Upper lobe of left lung (tissue), 6 donors: ENCODE measurements at places on chromosomes 4 and X.
A peak's percentile ranks its signal among the peaks of the same experiment; 100 is the strongest.

GRCh38 chr4:44210750-44211149 lies 237.9 kb downstream of the KCTD8 start:
- H3K4me3 ChIP-seq, result no peak overlapping the region
- no peak overlapping the region for H3K27ac ChIP-seq
- no peaks in the 10 kb centered on the region for H3K36me3 ChIP-seq
- H3K4me1 ChIP-seq, result no peaks in the 10 kb centered on the region
- no peak for DNase-seq

DNA sequence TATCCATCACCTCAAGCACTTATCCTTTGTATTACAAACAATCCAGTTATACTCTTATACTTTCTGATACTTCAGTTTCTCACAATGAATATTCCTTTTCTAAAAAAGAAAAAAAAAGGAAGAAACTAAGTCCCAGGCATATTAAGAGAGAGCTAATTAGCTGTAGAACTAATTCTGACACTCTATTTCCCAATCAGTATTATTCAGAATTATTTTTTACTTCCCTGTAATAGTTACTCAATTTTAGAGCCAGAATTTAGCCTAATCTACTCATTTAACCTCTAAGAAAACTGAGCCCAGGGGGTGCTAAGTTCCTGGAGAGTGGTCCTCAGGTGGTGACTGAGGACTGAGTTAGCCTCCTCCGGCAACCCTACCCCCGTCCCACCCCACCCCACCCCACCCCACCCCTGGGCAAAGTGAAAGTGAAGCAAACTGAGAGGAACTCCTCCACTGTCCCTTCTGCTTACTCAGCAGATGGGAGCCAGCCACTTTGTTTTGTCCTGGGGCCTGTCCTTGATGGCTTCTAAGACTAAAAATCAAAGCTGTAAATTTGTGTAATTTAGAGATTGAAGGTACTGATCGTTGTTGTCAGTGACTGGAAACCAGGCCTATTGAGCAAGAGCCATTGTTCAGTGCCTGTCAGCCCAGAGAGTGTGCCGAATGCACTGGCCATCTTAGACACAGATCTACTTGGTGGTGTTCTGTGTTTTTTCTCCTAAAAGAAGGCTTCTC lies 162.1 kb downstream of the CBR4 start:
- H3K36me3 ChIP-seq, result no peaks in the 10 kb centered on the region
- H3K27me3 ChIP-seq, result no peaks in the 10 kb centered on the region
- peak; percentile 26 for DNase-seq
- peak overlapping the region; percentile 73 for H3K27ac ChIP-seq
- no peak overlapping the region for H3K4me3 ChIP-seq
- peaks cover 22% of the 10 kb centered on the region for H3K4me1 ChIP-seq

GRCh38 chr4:75643651-75644050 lies 13.3 kb upstream of the CDKL2 start:
- H3K36me3 ChIP-seq, result peaks cover 37% of the 10 kb centered on the region
- no peaks in the 10 kb centered on the region for H3K27me3 ChIP-seq
- H3K27ac ChIP-seq, result no peak overlapping the region
- DNase-seq, result no peak
- H3K4me3 ChIP-seq, result no peak overlapping the region

- DNase-seq, result no peak
- H3K27me3 ChIP-seq, result no peaks in the 10 kb centered on the region
- H3K27ac ChIP-seq, result no peak overlapping the region
- H3K4me3 ChIP-seq, result no peak overlapping the region
- H3K36me3 ChIP-seq, result peaks cover 3% of the 10 kb centered on the region
Observed at GRCh38 chr4:119286377-119287002, 35.4 kb downstream of the FABP2 start.

GRCh38 chr4:20126906-20127305 lies 124.8 kb upstream of the SLIT2 start:
- H3K36me3 ChIP-seq, result no peaks in the 10 kb centered on the region
- H3K4me3 ChIP-seq, result no peak overlapping the region
- H3K27me3 ChIP-seq, result no peaks in the 10 kb centered on the region
- no peak for DNase-seq
- H3K4me1 ChIP-seq, result no peaks in the 10 kb centered on the region

GRCh38 chr4:151567056-151567455 lies 158.1 kb downstream of the FHIP1A start:
- H3K36me3 ChIP-seq, result no peaks in the 10 kb centered on the region
- H3K4me1 ChIP-seq, result no peaks in the 10 kb centered on the region
- H3K27ac ChIP-seq, result no peak overlapping the region
- no peak overlapping the region for H3K4me3 ChIP-seq

DNA sequence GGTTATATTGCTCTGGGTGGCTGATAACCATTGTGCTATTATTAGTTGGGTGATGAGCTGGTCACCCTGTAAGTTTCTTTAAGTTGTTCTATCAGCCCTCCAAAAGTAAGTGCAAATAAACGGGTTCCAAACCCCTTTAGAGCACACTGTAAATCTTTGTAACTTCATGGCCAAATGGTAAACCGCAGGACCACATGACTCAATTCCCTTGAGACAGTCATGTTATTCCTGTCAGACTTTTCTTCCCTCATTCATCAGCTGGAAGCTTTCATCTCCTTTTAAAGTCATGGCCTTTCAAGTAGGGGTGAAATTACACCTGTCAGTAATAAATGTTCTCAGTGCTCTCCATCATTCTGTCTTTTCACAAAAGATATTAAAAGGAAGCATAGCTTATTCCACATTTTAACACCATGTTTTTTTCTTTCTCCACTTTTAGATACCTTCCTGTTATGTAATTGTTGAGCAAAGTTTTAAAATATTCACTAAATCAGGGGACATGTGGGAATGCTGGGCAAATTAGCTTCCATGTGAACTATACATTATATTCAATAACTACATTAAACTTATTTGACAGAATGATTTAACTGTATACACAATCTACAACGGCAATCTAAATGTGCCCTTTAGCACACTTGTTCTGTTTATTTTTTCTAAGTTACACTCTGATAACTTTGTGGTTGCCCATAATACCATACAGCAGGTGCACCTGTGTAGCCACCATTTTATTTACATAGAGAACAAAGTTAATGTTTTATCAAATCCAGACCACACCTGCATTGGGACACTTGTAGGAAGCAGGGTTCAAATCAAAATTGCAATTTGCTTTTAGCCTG lies 275.5 kb downstream of the CFAP299 start:
- H3K27ac ChIP-seq, result no peak overlapping the region
- H3K27me3 ChIP-seq, result no peaks in the 10 kb centered on the region
- no peaks in the 10 kb centered on the region for H3K4me1 ChIP-seq
- H3K36me3 ChIP-seq, result no peaks in the 10 kb centered on the region
- DNase-seq, result no peak

DNA sequence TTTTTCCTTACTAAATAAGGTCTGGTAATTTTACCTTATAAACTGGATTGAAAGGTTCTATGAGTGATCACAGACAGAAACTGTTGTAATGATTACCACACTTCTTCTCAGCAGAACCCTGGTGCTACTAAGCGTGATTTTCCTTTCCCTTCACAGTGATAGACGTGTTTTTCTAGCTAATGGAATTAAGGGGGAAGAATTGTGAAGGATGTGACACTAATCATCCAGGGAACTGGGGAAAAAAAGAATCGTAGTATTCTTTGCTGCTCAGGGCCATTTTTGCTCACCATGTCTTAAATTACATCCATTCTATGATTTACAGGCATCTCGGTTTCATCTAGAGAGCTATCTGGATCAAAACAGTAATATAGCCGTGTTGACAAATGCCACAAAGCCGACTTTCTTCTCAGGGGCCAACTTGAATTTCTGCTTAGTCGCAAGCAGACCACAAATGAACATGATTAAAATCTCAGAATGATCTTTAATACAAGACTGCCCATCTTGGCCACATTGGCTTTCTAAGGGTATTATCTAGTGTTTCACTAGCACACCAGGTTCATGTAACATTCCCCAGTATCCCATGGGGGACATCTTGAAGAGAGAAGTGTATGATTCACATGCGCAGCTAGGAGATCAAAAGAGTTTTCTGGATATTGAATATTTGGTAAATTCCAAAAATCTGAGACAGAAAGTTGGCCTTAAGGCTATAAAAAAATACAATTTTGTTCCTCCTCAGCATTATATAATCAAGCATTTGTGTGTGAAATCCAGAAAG lies 154.0 kb downstream of the UGT8 start:
- no peaks in the 10 kb centered on the region for H3K36me3 ChIP-seq
- no peaks in the 10 kb centered on the region for H3K4me1 ChIP-seq
- no peak overlapping the region for H3K4me3 ChIP-seq
- no peaks in the 10 kb centered on the region for H3K27me3 ChIP-seq
- DNase-seq, result no peak

DNA sequence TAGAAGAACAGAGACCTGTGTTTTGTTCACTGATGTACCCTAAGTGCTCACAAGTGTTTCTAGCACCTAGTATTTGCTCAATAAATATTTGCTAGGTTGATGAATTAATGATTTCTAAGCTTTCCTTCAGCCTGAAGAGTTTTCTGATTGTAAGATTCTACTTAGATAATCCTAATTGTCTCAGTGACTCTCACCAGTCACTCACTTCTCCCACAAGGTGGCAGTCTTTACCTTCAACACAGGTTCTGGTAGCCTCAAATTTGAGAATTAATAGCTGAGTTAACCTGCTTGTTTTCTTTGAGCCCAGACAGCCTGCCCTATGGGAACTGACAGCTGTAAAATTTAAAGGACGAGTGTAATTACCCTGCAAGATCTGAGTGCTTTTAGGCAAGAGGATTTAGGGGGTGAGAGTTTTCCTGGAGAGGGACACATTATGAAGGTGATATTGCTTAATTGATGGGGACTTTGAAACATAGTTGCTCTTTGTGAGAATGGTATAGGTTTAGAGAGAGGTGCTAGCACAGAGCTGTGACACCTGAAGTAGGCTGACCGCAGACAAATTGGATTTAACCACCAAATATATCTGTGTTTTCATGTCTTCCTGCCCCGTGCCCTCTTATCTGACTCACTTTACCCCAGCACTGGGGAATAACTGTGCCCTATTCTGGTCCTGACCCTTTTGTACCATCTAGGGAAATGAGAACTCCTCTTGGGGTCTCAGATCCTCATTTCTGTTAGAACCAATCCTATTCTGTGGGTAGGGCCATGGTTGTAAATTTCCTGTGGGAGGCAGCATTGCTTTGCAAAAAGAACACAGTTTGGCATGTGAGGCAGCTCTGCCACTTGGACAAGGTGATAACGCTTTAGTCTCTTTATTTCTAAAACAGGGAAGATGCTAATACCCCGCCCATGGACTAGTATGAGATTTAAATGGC lies 27.7 kb downstream of the CD38 start:
- no peak overlapping the region for H3K4me3 ChIP-seq
- H3K27ac ChIP-seq, result no peak overlapping the region
- no peaks in the 10 kb centered on the region for H3K36me3 ChIP-seq
- H3K4me1 ChIP-seq, result peaks cover 2% of the 10 kb centered on the region
- no peaks in the 10 kb centered on the region for H3K27me3 ChIP-seq
- no peak for DNase-seq

DNA sequence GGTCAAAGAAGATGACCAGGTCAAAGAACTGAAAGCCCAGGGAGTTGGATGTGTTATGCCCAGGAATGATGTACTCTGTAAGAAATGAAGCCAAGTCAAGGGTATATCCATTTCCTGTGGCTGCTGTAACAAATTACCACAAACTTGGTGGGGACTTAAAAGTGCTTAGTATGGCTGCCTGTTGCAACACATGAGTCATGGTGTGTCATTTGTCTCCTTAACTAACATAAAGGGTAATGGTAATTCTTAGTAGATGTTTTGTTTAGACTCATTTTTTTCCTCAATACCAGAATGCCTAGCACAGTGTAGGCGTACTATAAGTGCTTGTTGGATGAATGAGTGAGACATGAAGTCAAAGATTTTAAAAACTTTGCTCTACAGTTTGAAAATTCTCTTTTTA lies 45.7 kb downstream of the SYTL5 start:
- no peaks in the 10 kb centered on the region for H3K27me3 ChIP-seq
- no peak overlapping the region for H3K4me3 ChIP-seq
- no peak for DNase-seq
- no peaks in the 10 kb centered on the region for H3K4me1 ChIP-seq

- H3K27ac ChIP-seq, result no peak overlapping the region
- no peak overlapping the region for H3K4me3 ChIP-seq
- no peaks in the 10 kb centered on the region for H3K36me3 ChIP-seq
- DNase-seq, result no peak
- H3K4me1 ChIP-seq, result no peaks in the 10 kb centered on the region
Observed at GRCh38 chr4:150931005-150931404, 84.1 kb downstream of the LRBA start.

GRCh38 chrX:18394477-18394876 lies 30.9 kb upstream of the CDKL5 start:
- no peaks in the 10 kb centered on the region for H3K36me3 ChIP-seq
- no peak overlapping the region for H3K27ac ChIP-seq
- no peak overlapping the region for H3K4me3 ChIP-seq

DNA sequence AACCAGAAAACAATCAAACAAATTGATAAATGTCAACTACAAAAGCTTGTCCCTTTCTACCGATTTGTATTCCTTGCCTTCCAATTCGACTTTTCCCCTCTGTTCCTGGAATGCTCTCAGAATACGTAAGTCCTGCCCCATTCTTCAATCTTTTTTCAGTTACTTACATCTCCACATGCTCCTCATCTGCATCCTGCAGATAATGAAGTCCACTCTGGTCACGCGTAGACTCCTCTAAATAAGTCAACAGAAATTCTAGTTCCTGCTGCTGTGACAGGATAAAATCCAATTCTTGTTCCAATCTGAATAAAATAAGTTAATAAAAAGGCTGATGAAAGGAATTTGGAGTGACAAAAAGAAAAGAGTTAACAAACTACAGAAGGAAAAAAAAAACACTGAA lies 34.4 kb upstream of the RBM41 start:
- no peaks in the 10 kb centered on the region for H3K4me1 ChIP-seq
- no peak overlapping the region for H3K4me3 ChIP-seq
- H3K27me3 ChIP-seq, result no peaks in the 10 kb centered on the region
- DNase-seq, result no peak
- no peak overlapping the region for H3K27ac ChIP-seq

DNA sequence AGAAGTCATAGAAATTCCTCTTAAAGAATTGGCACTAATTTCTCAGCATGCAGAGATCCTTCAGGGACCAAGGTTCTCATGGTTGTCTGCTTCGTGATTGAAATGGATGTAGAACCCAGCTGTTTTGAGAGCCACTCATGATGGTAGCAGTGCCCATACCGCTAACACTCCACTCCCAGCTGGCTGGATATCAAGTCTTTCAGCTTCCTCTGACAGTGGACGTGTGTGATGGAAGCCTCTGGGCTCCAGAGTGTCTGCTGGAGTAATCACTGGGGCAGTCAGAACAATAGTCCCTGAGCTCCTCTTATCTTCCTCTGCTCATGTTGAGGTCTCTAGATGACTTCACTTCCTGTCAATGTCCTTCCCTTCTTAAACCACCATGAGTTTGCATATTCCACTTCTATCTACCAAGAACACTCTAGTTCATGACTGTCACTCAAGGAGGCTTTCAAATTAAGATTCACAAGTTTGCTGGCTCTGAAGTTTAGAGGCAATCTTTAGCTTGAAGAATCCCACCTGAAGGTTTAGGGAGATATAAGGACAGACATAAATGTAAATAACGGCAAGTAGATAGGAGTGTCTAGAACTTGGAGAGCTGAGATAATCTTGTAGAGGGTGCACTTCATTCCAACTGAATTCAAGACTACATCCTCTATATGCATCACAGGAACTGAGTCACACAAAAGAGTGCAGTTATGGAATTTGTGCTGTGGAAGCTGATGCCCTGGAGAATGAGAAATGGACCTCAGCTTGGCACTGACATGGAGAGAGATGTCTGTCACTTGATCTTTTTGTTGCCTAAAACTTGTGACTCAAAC lies 64.5 kb upstream of the WDR1 start:
- no peaks in the 10 kb centered on the region for H3K36me3 ChIP-seq
- H3K4me3 ChIP-seq, result no peak overlapping the region
- H3K27me3 ChIP-seq, result no peaks in the 10 kb centered on the region
- H3K27ac ChIP-seq, result peak overlapping the region; percentile 79
